Activated naive CD8-positive, alpha-beta T cell treated with anti-CD3 and anti-CD28 coated beads, Interleukin-2, amount 10 ng/mL, durations not matched to agents 7 days and 5 days (primary cell): ENCODE measurements at places on chromosomes 4 and X.

GRCh38 chrX:38336538-38337240, 9.4 kb upstream of the RPGR start:
- DNase-seq = no peak

DNA sequence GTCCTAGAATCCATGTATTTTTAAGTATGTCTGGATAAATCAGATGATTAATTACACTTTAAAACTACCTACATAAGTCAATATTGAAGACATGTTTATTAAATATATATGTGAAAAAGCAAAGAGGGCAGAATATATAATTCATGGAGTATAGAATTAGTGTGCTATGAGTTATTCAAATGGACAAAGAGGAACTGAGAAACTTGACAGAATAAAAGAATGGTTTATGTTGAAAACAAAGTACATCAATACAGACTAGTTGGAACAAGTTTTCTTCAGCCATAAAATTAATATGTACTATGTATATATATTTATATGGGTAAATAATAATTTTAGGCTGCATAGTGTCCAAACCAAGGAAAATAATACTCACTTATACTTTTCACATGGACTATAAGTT, 173.5 kb downstream of the NPFFR2 start:
- DNase-seq = no peak

DNA sequence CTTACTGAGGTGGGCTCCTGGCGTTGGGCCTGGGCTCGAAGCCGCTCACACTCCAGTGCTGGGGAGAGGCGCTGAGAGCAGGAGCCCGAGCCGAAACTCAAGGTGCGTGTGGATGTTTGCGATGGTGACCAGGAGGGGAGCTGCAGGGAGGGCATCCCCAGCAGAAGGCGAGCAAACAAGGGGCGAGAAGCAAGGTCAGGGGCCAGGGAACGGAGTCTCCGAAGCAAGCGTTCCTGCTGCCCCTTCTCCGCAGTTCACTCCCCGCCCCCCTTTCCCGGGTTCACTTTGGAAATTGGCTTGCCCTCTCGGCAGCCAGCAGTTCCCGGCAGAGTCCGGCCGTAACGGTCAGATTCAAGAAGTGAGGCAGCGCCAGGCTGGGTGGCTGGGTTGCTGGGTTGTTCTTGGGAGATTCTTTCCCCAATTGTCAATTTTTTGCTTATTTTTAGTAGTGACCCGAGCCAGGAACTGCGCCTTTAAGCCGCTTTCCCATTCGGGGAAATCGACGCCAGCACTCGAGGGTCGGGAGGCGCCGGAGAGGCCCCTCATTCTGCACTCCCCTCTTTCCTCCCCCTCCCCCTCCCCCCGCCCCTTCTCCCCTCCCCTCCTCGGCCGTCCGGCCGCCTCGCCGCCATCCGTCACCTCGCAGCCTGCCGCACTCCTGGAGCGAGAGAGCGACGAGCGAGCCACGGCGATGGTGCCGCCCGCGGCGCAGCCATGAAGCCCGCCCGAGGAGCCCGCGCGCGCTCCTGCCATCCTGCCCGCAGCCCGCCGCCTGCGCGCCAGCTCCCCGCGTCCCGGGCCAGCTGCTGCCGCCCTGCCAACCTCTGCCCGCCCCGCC, at the start of gene FRMPD3:
TSS of gene FRMPD3 (plus strand) at position 655 of the 838 bp plus-strand sequence. CDS start 76,937 bp downstream, outside the sequence.
- peak; percentile 30 for DNase-seq

DNA sequence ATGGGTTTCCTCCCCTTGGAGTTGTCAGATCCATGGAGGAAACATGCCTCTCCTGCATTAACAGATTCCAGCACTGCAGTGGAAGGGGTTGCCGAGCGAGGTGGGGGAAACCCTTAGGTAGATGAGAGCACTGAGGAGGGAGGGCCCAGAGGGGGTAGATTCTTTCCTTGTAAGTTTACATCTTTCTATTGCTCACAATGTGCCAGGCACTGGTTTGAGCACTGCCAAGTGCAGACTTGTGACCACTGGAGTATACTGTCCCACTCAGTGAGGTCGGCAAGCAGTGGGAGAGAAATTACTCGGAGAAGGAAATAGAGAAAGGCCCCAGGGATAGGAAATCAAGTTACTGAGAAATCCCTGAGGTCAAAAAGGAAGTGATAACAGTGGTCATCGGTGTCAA, 27.8 kb upstream of the TMEM154 start:
- DNase-seq = no peak

- no peak for DNase-seq
These were observed 40.3 kb downstream of the NHS start for GRCh38 chrX:17415242-17415810.

- no peak for DNase-seq
These were observed 34.3 kb downstream of the ATP10D start for GRCh38 chr4:47519239-47519883.

DNA sequence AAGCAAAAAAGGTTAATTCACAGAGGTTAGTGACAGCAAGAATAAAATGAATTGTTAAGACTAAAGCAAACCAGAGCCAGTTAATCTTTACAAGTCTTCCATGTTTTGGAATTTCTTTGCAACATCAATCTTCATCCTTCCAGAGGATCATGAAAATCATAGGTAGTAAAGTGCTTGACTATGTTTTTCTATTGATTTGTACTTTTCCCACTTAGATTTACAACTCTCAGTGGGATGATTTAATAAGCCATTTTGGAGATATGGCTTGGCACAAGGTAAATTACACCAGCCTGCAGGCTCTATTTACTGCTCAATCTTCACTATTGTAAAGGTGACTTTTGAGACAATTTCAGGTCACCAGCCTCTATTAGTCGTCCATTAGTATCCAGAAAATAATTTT, 26.5 kb downstream of the MSL3 start:
- no peak for DNase-seq

DNA sequence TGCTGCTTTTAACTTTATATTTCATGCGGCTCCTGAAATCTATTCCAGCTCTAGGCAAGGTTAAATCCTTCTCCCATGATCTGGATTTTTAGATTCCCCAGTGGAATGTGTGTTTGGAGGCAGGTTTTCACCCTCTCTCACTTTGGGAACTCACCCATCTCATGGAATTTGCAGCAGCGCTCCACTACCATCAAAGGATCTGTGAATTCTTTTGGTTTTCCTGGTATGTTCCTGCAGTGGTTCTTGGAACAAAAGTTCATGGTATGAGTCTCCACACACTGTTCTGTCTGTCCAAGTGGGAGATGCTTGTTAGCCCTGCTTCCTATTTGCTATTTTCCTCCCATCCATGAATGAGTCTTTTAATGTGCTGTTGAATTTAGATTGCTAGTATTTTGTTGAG, 14.0 kb downstream of the APOOL start:
- DNase-seq = no peak

- no peak for DNase-seq
These were observed 4.0 kb upstream of the CCNG2 start for GRCh38 chr4:77153006-77153405.

DNA sequence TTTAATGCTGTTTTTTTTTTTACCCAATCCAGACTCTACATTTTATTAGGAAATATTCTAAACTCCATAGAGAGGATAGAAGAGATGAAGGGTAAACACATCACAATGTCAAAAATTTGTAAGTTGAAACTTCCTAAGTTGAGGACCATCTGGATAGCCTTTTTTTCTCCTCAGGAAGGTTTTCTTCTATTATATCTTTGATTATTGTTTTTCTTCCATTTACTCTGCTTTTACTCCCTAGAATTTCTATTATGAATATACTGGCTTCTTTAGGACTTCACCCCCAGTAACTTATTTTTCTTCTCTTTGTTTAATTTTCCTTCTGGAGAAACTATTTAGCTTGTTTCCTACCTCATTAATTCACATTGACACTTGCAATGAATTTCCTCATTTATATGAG, 71.2 kb upstream of the SLIT2 start:
- DNase-seq = no peak

- no peak for DNase-seq
These were observed 275.1 kb upstream of the RASGEF1B start for GRCh38 chr4:81746773-81747172.

DNA sequence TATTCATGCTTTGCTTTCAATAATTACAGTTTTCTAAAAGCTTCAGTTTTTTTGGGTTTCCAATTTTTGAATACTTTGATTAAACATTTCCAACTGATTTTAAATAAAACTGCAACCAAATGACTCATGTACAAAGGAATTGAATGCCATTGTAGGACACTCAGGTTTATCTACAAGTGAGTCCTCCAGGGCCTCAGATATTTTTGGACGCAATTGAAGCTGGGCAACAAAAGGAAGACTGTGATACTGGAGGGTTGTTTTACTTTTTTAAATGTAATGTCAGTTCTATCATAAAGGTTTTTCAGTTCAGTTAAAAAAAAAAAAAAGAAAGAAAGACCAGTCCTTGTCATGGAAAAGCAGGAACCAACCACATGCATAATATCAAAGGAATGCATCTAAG, 64.2 kb downstream of the MAGEA10 start:
- DNase-seq = no peak

- no peak for DNase-seq
These were observed 9.3 kb downstream of the SPATA4 start for GRCh38 chr4:176186067-176186466.

DNA sequence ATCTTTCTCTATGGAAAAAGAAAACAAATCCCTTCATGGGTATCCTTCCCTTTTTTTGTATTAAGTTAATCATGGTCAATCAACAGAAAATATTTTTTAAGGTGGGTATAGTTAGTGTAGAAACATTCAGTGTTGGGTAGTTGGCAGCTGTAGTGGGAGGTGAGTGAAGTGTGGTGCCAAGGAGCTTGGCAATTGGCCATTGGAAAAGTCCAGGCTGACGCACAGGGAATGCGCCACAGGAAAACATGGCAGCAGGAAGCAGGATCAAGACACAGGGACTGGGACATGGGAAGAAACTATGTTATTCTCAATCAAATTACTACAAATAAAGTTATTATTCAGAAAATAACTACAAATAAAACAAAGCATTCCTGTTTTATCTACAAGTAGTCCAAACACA, 20.0 kb downstream of the PALLD start:
- no peak for DNase-seq

DNA sequence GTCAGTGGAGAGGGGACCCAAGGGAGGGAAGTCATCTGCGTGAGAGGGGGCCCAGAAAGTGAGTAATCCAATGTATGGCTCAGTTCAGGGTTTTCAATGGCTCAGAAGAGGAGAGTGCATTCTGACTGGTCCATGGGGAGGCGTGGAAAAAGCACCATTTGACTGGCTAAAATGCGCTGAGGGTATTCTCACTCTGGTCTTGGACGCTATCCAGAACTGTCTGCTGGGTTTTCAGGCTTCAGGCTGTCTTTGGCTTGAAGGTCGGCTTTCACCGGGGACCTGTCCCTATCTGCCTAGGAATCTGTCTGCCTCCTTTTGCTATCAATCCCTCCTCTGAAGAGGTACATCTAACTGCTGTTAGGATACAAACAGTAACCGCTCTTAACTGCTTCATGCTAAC, 26.4 kb downstream of the EPGN start:
- no peak for DNase-seq

- DNase-seq = no peak
These were observed 1000.0 kb downstream of the CCSER1 start for GRCh38 chr4:91127192-91127591.

DNA sequence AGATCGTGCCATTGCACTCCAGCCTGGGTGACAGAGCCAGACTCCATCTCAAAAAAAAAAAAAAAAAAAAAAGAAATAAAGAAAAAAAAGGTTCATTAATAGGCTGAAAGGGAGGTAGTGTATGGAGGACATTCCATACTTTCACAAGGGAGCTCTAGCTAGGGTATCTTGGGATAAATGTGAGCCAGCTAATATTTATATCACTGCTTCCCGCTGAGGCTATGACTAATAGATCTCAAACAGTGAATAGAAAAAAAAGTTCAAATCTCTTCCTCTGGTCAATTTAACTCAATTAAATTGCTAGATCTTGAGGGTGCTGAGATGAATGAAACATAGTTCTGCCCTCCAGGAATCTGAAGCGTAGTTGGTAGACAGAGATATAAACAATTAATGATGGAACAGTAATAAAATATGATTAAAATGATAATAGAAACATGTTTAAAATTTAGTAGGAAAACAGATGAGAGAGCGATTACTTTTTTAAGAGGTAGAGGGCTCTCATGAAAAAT, 55.7 kb upstream of the SHISA3 start:
- DNase-seq = no peak

DNA sequence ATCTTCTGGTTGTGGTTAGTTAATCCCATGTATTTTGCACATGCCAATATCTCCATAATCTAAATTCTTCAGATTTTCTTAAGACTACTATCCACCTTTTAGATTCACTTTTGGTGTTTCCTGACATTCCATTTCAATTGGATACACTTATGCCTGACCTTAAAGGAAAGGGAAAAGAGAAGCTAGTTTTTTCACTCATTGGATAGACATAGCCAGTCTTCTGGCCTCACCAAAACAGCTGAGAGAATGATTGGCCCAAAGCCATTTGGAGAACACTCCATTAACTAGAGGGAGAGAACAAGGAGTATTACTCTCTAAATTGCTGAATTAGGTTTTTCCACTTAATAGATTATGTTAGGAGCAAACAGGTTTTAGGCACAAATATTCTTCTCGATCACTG, 4.0 kb downstream of the PRPS1 start:
- no peak for DNase-seq

- DNase-seq = no peak
These were observed 116.1 kb downstream of the SPCS3 start for GRCh38 chr4:176435901-176436292.

DNA sequence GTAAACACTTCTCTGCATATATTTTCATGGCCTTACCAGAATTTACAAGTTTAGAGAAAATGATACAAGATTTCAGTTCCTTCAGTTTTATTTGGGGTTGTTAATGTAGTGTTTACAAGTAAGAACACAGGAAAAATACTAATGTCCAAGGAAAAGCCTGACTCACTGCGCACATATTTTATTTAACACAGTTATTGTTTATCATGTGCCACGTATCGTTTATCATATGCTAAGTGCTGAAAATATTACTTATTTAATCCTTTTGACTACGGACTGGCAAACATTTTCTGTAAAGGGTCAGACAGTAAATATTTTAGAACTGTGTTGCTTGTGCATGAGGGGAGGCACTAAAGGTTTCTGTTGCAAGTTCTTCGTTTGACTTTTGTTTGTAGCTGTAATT, 794 bp downstream of the HSD17B13 start:
- no peak for DNase-seq

GRCh38 chr4:87216469-87216868, 3.9 kb downstream of the KLHL8 start:
- DNase-seq = no peak

- DNase-seq = no peak
These were observed 180.7 kb downstream of the PDGFC start for GRCh38 chr4:156790866-156791265.

DNA sequence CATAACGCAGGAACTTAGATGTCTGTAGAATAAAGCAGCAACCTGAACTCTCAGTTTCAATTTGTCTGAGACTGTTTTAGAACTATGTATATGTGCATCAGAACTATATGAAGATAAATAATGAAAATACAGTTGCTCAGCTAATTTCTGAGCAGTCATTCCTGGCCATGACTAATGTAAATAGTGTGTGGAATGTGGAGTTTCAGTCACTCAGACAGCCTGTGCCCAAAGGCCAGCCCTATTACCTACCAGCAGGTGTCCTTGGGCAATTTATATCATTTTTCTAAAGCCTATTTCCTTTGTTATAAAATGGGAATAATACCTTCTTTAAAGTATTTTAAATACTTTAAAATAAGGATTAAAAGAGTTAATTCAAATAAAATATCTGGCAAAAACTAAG, 56.0 kb upstream of the RELL1 start:
- DNase-seq = no peak
